Mesangial cell (primary cell): ENCODE measurements at places on chromosomes 11 and 22. TPM values are rescaled to one million over a fixed set of nuclear protein-coding genes. Genes with fewer than 3 reads are reported as not detected.

Gene P2RX6
- 0.16 and 0.38 TPM in 2 replicates for total RNA-seq

Gene CABP4
- total RNA-seq: not detected in 2 replicates

Gene SYT8
- total RNA-seq: 2.0 TPM in 1 of 2 replicates, not detected in the other

Gene CREB3L1
- total RNA-seq: 23.0 and 30.4 TPM in 2 replicates

Gene MMP8
- not detected in 2 replicates for total RNA-seq

Gene SYT9
- total RNA-seq: not detected in 2 replicates

Gene PATE3
- not detected in 2 replicates for total RNA-seq
